ENCODE measurements at places on chromosomes 1 and 21. TPM values are rescaled to one million over a fixed set of nuclear protein-coding genes. Genes with fewer than 3 reads are reported as not detected.

GRCh38 chr1:202880961-202881460, 7.9 kb downstream of the RABIF start:
- no peaks in the 10 kb centered on the region for H3K4me1 ChIP-seq
- H3K27me3 ChIP-seq, result no peaks in the 10 kb centered on the region
- no peak overlapping the region for H3K4me3 ChIP-seq
- H3K27ac ChIP-seq, result no peak overlapping the region
- peaks cover 22% of the 10 kb centered on the region for H3K36me3 ChIP-seq
- no peak for DNase-seq

- no peaks in the 10 kb centered on the region for H3K36me3 ChIP-seq
- no peaks in the 10 kb centered on the region for H3K27me3 ChIP-seq
- no peak for DNase-seq
- no peaks in the 10 kb centered on the region for H3K4me1 ChIP-seq
These were observed 554.8 kb downstream of the NUF2 start for GRCh38 chr1:163876546-163876945.

HRNR gene
- total RNA-seq, result not detected

CCDC185 gene
- 0.10 TPM for total RNA-seq

DNA sequence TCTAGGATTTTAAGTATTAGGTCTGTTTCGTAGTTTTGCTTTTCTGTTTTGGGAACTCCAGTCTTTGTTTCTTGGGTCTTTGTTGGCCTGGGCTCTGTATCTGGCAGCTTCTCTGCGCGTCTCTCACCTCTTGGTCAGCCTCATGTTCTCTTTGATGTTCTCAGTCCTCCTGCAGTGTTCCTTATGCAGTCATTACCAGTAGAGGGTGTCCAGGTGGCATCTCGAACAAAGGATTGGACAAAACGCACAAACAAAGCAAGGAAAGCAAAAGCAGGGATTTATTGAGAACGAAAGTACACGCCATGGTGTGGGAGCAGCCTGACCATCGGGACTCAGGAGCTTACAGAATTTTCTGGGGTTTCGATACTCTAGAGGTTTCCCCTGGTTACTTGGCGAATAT, 133.7 kb upstream of the COL6A1 start:
- H3K27me3 ChIP-seq, result no peaks in the 10 kb centered on the region
- no peak overlapping the region for H3K27ac ChIP-seq
- no peaks in the 10 kb centered on the region for H3K36me3 ChIP-seq
- no peak overlapping the region for H3K4me3 ChIP-seq

AMY1A gene
- not detected for total RNA-seq

TNFRSF8 gene
- total RNA-seq, result 0.20 TPM

DNA sequence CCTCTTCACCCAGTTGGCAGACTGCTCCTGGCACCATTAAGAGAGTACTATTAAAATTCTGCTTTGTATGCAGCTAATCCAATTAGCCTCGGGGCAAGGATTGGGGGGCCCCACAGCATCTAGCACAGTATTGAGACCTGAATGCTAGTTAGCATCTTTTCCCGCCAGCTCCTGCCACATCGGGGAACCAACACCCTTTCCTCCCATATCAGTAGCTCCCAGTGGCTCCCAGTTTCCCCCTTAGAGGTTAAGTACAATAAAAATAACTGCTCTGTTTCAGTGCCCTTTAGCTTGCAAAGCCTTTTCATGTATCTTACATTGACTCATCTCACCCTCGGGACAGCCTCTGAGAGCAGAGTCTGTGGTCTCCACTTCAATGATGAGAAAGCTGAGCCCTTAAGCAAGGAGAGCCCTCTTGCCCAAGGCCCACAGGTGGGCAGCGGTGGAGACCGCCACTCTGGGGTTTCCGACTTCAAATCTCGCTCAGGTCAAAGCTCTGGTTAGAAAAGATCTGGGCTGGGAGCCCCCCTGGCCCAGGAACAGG, 4.2 kb upstream of the PMVK start:
- peak overlapping the region; percentile 37 for H3K27ac ChIP-seq
- peaks cover 9% of the 10 kb centered on the region for H3K36me3 ChIP-seq
- no peak for DNase-seq
- no peak overlapping the region for H3K4me3 ChIP-seq
- no peaks in the 10 kb centered on the region for H3K27me3 ChIP-seq

DNA sequence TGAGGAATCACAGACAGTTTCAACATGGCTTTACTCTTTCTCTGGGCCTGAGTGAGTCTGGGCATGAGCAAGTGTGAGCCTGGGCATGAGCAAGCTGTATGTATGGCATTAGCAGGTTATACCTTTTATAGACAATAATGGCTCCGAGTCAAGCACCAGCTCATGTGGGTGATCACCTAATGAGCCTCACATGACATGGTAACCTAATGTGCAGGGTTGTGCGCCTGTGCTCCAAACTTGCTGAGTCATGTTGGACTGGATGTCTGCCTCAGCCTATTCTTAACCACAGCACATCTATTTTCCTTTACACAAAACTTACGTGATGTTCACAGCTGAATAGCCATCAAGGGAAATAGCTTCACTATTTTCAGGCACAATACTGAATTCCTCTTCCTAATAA, 236.2 kb upstream of the NRIP1 start:
- H3K27ac ChIP-seq, result no peak overlapping the region
- no peaks in the 10 kb centered on the region for H3K36me3 ChIP-seq
- H3K27me3 ChIP-seq, result no peaks in the 10 kb centered on the region
- DNase-seq, result no peak
- no peak overlapping the region for H3K4me3 ChIP-seq

DNA sequence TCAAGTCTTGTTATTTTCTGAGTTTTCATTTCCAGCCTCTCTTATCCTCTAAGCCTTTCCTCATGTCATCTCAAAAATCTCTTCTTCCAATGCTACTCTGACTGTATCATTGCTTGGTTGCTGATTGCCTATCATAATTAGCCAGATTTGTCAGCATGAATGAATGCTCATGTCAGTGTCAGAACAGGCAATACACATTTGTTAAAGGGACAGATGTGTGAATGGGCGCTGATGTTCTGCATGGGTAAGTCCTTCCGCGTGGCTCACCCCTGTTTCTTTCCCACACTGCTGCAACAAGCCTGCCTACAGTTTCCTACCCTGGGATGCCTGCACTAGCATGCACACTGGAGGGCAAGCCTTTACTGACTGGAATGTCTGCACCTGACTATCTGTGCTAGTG, 100.6 kb downstream of the RHOU start:
- peaks cover 23% of the 10 kb centered on the region for H3K4me1 ChIP-seq
- H3K27me3 ChIP-seq, result no peaks in the 10 kb centered on the region
- DNase-seq, result peak; percentile 33
- H3K4me3 ChIP-seq, result no peak overlapping the region

GRCh38 chr1:233230011-233230410, 65.5 kb downstream of the PCNX2 start:
- H3K4me1 ChIP-seq, result no peaks in the 10 kb centered on the region
- H3K27me3 ChIP-seq, result no peaks in the 10 kb centered on the region
- no peak overlapping the region for H3K27ac ChIP-seq

SWT1 gene
- 12.8 TPM for total RNA-seq

PTPRU gene
- 43.6 TPM for total RNA-seq

DNA sequence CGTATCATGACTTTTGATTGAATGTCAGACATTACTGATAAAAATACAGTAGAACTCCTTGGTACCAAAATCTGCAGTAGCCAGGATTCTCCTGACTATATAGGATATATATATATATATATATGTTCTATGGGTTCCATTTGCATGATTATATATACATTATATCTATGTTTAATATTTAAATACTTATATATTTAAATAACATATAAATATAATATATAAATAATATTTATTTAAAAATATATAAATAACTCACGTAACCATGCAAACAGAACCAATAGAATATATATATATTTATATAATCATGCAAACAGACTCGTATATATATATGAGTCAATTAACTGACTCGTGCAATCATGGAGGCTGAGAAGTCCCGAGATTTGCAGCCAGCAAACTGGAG, 278.8 kb upstream of the PLXNA2 start:
- no peak overlapping the region for H3K27ac ChIP-seq
- H3K36me3 ChIP-seq, result no peaks in the 10 kb centered on the region
- H3K4me3 ChIP-seq, result no peak overlapping the region
- DNase-seq, result no peak
- no peaks in the 10 kb centered on the region for H3K27me3 ChIP-seq

DNA sequence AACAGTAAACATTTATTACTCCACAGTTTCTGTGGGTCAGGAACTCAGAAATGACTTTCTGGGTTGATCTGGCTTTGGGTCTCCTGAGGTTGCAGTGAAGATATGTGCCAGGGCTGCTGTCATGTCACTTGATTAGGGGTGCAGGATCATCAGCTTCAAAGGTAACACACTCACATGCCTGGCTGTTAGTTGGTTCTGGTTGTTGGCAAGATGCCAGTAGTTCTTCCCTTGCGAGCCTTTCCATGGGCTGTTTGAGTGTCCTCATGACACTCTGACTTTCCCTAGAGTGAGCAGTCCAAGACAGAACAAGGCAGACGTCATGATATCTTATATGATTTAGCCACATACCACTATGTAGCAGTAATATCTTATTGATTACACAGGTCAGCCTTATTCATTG, 1.8 kb downstream of the SWT1 start:
- DNase-seq, result no peak
- H3K27me3 ChIP-seq, result no peaks in the 10 kb centered on the region
- no peak overlapping the region for H3K27ac ChIP-seq
- H3K4me3 ChIP-seq, result no peak overlapping the region
- H3K36me3 ChIP-seq, result peaks cover 3% of the 10 kb centered on the region
- no peaks in the 10 kb centered on the region for H3K4me1 ChIP-seq

DNAJC6 gene
- total RNA-seq, result 34.5 TPM

DNA sequence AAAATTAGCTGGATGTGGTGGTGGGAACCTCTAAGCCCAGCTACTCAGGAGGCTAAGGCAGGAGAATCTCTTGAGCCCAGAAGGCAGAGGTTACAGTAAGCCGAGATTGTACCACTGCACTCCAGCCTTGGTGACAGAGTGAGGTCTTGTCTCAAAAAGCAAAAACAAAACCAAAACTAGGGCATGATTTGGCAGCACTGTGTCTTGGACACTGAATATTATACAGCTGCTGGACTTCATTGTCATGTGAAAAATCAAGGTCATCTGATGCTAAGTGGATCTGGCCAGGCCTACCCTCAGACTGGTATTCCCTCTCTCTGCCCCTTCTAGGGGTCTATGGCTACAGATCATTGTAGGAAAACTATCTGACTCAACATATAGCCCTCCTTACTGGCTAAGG, 55.2 kb upstream of the MRPS6 start:
- H3K4me1 ChIP-seq, result peaks cover 4% of the 10 kb centered on the region
- no peak for DNase-seq
- H3K27me3 ChIP-seq, result no peaks in the 10 kb centered on the region
- H3K36me3 ChIP-seq, result no peaks in the 10 kb centered on the region
- no peak overlapping the region for H3K27ac ChIP-seq

- peaks cover 38% of the 10 kb centered on the region for H3K4me1 ChIP-seq
- H3K27me3 ChIP-seq, result no peaks in the 10 kb centered on the region
- DNase-seq, result no peak
- no peak overlapping the region for H3K27ac ChIP-seq
- H3K4me3 ChIP-seq, result no peak overlapping the region
These were observed 420 bp upstream of the DCDC2B start for GRCh38 chr1:32208469-32208868.

GRCh38 chr1:192151176-192151575, 7.1 kb upstream of the RGS18 start:
- no peak for DNase-seq
- H3K4me1 ChIP-seq, result no peaks in the 10 kb centered on the region
- no peak overlapping the region for H3K4me3 ChIP-seq
- no peak overlapping the region for H3K27ac ChIP-seq

Data from spinal cord (tissue), 10 donors.